ENCODE measurements at places on chromosomes 7 and 10.

GRCh38 chr7:94913391-94913790 lies 6.0 kb downstream of the PPP1R9A start:
- DNase-seq = no peak

DNA sequence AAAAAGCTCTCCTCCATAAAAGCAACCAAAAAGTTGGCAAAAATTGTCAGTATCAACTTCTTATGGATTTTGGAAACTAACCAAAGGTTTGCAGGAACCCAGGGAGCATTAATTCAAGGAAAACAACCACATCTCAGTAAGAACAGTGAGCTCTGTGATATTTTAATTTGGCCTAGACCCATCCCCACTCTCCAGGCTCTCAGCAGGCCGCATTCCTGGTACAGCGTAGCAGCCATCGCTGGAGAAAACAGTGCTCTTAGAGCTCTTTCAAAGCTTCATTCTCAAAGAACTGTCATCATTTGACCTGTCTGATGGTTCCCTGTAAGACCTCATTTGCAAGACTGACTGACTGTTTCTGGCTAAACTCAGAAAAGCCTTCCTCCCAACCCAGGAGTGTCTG lies 81.9 kb downstream of the NUDCD3 start:
- DNase-seq = no peak

DNA sequence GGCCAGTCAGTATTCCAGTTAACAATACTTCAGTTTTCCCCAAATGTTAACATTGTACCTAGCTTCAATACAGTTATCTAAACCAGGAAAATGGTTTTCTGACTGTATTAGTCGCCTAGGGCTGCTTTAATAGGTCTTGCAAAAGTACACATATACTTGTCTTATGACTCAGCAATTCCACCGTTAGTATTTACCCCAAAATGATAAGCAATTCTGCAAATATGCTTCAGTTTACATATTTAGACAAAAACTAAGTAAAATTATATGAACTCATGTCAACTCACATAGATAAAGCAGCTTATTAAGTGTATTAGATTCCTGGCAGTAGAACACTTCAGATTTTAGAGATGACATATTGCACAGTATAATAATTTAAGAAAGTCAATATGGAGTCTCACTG lies 363.3 kb downstream of the ARL4A start:
- no peak for DNase-seq

DNA sequence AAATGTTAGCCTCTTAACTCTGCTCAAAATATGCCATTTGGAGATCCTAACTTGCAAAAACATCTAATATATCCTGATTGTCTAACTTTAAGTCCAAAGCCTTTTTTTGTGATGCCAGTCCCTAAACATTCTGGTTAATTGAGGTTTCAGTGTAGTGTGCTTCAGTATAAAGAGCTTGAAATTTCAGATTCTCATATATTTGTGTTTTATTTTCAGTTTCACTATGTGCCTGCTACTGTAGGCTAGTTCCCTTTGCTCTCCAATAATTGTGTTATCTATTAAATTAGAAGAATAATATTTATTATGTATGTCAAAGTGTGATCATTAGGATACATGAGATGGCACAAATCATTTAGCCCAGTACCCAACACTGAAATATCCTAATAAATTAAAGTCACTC lies 1361.2 kb downstream of the XPNPEP1 start:
- DNase-seq = no peak

DNA sequence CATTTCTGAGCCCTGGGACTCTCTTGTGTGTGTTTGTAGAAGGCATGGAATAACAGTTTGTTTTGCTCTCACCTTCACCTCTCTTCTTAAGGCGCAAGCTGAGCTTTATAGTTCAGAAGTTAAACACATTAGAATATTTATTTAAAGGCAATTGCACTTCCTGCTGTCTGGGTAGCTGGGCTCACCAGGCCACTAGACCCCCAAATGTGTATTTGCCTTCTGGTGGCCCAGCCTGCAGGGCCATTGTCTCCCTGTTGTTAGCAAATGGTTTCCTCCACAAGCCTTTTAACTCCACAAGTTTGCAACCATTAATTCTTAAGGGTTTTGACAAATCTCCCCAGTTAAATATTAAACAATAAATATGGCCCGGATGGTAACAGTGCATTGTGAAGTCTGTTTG lies 31.1 kb upstream of the NEUROD6 start:
- no peak for DNase-seq

- DNase-seq = no peak
These were observed 50.0 kb downstream of the ABCC2 start for GRCh38 chr10:99832439-99832838.

DNA sequence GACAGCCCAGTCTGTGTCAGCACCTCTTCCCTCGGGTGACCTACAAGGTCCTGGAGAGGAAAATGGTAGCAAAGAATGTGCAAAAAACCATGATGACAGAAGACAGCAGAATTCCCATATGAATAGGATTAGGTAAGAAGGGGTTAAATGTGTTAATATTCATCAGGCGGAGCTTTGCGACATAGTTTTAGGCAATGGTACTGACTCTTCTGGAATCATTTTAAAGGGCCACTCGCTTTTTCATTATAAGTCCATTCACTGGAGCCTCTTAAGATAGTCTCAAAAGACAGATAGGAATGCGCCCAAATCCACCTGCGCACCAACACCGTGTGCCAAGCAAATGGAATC lies 38.2 kb downstream of the DLG5 start:
- DNase-seq = no peak

DNA sequence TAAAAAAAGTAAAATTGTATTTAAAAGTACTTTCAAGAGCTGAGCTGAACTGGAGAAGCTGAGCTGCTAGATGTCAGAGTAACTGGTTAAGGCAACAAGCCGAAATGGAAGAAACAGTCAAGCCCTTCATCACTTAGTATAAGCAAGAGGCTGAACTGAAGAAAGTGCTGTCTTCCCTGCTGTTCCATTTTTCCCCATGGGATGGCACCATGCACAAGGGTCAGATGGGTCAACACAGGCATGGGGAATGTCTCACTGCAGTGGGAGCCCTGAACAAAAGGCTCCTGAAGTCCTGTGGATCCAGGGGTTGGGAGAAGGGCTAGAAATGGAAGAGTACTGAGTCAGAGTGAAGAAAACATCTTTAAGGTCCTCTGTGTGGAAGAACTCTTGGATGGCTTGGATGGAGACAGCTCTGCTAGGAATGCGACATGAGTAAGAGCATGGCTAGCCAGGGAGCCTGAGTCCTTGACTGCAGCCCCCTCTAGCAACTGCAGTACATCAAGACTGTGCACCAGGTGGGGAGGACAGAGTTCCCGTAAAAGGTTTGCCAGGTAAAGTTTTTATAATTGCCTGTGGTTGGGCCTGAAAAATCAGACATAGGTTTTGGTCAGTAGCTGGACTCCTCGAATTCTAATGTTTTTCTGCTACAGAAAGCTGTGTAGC lies 348.3 kb downstream of the GPR158 start:
- no peak for DNase-seq

- peak; percentile 70 for DNase-seq
These were observed 855 bp downstream of the ATP6V1F start for GRCh38 chr7:128863433-128863989.
